ENCODE measurements at places on chromosomes 13 and 19.

- no peak for DNase-seq
Measured at GRCh38 chr19:19592690-19593089, 25.8 kb downstream of the PBX4 start.

GRCh38 chr13:48504606-48505005 lies 28.3 kb downstream of the RCBTB2 start:
- no peak for DNase-seq

DNA sequence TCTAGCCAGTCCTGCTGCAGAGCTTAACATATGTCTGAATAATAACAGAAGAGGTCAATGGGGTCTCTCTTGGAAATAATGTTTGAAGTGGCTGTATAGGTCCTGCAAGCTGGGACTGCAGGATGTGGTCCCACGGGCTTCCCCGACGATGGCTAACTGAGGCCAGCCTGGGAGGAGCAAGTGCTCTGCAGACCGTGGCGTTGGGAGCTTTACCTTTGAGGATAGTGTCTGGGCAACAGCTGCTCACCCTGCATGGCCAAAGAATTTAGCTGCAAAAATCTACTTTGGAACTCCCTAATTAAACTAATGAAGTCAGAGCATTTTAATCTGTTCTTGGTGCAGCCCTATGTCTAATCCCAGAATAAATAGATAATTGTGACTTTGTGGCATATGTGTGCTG lies 18.2 kb upstream of the AMER2 start:
- DNase-seq: no peak

DNA sequence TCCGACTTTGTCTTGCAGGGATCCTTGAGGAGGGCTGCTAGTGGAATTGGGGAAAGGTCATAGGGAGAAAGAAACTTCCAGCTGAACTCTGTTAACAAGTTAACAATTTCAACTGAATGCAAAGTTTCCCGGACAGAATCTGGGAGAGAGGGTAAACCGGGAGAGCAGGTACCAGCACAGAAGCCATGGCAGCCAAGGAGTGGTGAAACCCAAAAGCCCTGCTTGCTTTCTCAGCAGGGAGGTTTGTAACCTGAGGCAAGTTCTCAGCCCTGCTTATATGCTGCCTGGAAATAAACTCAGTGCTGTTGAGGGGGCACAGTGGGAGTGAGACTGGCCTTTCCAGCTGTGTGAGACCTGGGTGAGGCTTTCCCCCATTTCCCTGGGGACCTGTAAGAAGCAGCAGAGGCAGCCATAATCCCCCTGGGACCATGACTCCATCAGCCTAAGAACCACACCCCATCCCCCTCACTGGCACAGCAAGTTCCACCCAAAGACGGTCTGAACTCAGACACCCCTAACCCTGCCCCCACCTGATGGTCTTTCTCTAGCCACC lies 84.0 kb downstream of the SUCLA2 start:
- no peak for DNase-seq

DNA sequence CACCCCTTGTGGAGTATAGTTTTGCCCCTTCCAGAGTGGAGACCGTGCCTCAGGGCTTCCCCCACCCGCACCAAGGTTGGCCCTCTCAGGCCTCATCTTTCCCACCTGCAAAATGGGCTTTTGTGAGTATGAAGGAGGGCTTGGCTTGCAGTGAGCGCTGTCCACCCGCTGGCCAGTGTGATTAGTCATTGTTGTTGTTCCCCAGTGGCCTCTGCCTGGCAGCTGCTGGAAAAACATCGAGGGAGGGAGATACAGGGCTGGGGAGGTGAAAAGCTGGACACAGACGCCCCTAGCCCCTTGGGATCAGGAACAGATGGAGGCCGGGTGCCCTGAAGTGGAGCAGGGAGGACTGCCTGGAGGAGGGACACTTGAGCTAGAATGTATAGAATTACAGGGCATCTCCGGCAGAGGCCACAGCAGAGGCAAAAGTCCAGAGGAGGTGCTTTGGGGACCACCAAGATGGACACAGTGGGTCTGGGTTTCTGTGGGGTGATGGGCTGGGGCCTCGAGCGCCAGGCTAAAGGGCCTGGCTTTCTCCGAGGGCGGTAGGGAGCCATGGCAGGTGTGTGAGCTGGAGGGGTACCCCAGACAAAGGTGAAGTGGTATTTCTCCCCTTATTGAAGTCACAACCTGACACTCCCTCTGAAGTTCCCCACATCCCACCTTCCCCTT lies 3.9 kb upstream of the IL12RB1 start:
- no peak for DNase-seq

DNA sequence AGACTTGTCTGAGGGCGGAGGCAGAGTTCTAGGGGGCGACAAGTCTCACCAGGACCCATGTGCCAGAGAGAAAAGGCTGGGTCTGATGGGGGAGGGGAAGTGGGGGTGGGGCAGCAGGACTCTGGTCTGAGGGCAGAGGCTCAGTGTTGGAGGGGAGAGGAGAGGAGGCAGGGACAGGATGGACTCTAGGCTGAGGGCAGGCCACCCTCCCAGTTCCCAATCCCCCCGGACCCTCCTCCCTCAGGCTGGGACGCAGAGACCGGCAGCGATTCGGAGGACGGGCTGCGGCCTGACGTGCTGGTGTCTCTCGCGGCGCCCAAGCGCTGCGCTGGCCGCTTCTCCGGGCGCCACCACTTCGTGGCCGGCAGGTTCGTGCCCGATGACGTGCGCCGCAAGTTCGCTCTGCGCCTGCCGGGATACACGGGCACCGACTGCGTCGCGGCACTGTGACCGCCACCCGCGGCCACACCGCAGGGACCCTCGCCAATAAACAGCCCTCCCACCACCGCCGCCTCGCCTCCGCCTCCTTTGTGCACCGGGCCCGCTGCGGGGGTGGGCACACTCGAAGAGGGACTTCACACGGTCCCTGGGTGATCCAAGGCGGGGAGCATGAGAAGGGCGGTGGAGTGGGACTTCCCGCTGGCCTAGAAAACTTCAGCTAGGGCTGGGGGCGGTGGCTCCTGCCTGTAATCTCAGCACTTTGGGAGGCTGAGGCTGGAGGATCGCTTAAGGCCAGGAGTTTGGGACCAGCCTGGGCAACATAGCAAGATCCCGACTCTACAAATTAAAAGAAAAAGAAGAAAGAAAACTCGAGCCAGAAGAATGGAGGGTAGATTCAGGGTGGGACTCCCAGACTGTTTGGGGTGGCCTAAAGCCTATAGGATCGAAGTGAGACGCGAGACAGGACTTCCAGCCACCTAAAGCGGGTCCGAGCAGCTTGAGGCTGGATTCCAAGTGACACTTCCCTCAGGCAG lies 703 bp upstream of the CILP2 start:
- DNase-seq: no peak

DNA sequence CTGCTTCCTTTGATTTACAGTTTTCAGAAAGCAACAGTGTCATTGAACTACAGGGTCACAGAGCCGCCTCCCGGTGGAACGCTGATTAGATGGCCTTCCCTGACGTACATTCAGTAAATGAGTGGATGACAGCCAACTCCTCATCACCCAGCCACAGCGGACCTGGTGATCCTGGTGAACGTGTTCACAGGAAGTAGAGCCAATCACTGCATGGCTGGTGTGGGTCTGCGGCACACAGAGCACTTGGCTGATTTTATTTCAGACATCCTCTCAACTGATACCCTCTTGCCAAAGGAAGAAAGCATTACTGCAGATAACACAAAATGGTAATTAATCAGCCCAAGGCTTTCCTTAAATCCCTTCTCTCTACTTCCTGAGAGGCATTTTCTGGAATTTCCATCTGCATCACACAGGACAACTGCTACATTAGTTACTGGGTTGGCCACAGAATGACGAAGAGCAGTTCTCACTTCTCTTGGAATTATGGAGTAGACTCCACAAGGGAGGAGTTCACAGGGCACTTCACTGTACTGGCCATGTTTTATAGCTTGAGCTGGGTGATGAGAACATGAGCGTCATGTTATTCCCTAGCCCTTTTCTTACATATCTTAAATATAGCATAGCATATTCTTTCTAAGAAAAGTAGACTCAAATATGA lies 84.0 kb upstream of the SLC7A1 start:
- DNase-seq: no peak

GRCh38 chr19:35351411-35352176 lies 3.9 kb downstream of the FFAR1 start:
- no peak for DNase-seq

DNA sequence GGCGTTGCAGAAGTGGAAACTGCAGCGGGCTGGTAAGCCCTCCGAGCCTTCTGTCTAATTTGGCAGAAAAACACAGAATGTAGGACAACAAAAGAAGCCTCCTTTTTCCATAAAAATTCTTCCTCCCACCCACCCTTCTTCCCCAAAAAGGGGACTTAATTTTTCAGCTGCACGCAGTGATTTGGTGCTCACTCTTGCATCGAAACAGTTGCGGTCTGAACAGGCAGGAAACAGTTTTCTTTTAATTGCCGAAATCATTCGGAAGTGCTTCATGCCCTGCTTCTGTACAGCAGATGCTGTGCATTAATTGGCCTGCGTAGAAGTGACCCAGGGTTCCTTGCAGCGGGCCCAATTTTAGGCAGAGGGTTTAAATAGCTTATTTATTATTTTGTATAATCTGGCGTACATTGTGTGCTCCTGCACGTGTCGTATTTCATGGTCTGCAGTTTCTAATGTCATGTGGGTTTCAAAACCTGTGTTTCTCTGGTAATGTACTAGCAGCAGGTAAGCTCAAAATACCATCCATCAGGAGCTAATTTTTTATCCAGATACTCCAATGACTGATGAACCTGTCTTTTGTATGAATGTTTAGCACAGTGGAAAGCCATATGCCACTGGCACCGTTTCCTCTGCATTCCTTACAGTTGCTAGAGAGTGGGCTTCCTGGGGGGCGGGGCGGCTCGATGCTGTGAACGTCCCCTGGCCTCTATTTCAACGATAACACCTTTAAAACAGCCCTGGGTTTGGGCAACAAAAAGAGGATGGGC lies 66.6 kb downstream of the GGACT start:
- no peak for DNase-seq

- no peak for DNase-seq
Measured at GRCh38 chr19:17881701-17882100, 10.0 kb downstream of the SLC5A5 start.

GRCh38 chr19:39471756-39472536 lies 8.7 kb upstream of the TIMM50 start:
- no peak for DNase-seq

- DNase-seq: no peak
Measured at GRCh38 chr13:33146843-33147611, 130.8 kb downstream of the KL start.

GRCh38 chr13:49185264-49185663 lies 34.9 kb upstream of the MLNR start:
- no peak for DNase-seq

DNA sequence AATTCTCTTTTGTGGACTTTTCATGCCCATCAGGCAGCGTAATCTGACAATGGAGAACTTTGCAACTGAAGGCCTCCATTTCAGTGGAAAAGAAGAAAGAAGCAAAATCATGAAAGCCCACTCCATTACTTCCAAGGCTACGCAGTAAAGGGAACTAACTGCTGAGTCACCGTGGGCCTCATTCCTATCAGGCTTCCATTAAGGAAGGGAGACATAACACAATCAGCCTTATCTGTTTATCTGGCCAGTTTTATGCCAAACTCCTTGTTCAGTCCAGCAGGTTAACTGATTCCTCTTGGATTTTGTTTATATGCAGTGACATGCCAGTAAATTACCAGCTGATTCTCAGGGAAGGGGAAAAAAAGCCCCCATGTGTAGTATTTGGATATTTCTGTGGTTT lies 56.8 kb upstream of the KATNAL1 start:
- peak; percentile 2 for DNase-seq

DNA sequence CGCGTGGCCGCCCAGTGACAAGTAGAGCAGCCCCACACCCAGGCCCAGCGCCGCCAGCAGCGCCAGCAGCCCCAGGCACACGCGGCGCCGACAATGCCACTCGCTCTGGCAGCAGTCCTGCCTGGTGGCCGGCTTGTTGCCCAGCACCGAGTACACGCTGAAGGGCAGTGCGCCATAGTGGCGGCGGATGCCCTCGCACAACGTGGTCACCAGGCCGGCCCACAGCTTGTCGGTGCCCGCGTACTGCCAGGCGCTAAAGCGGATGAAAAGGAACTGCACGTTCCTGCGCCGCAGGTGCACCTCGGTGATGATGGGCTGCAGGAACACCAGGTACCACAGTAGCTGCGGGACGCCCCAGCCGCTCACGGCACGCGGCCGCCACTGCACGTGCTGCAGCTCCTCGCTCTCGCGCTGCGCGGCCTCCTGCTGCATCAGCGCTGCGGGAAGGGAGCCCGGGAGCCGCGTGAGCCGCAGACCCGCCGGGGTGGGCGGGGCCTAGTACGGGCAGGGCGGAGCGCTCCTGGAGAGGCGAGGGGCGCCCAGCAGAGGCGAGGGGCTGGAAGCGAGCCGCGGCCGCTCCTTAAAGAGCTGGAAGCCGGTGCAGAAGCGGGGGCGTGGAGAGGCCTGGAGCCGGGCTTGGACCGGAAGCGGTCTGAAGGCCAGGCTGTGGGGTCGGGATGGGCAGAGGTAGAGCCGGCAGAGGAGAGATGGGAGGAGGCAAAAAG lies 7.3 kb downstream of the NKPD1 start:
- DNase-seq: peak; percentile 54

DNA sequence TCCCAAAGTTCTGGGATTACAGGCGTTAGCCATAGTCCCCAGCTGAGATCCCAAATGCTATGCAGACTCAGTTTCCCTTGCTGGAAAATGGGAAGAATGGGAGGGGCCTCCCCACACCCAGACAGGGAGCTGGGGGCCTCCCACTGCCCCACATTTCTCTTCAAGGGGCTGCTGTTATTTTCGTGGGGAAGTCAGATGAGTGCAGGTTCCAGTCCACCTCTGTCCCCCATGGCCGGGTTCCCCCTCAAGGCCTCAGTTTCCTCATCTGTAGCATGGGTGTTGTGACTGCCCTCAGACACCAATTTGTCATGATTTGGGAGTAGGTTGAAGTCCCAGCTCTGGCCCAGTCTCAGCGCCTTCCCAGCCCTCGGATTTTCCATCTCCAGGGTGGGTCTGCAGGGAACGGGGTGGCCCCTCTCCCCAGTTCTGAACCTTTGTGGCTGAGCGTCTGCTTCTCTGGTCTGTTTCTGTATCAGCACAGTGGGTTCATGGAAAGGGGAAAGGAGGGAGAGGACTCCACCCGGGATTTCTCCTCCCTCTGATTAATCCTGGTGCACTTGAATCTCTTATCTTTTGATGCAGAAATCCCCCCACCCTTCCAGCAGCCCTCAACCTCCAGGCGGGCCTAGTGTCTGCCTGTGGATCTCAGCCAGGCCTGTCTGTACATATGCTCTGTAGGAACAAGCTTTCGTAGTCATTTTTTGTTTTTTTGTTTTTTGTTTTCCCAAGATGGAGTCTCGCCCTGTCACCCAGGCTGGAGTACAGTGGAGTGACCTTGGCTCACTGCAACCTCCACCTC lies 12.2 kb downstream of the NFIC start:
- peak; percentile 7 for DNase-seq

DNA sequence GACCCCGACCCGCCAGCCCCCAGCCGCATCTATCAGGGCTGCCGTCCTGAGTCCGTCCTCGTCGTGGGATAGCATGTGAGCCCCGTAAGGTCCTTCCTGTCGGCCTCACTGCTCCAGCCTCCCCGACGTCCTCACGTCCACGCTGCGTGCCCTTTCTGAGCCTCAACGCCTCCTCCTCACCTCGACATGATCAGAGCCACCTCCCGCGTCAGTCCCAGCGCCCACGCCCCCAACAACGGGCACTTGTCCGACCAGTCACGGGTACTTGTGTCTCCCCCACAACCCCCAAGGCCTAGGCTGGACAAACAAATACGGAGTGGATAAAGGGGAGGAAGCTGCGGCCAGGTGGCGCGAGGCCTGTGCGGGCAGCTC lies 665 bp downstream of the ZNF497 start:
- DNase-seq: no peak

Measured in OCI-M1 (cell line).